Testis (tissue), 5 donors: ENCODE measurements at places on chromosomes 12 and 14. TPM values are rescaled to one million over a fixed set of nuclear protein-coding genes. Genes with fewer than 3 reads are reported as not detected.

DNA sequence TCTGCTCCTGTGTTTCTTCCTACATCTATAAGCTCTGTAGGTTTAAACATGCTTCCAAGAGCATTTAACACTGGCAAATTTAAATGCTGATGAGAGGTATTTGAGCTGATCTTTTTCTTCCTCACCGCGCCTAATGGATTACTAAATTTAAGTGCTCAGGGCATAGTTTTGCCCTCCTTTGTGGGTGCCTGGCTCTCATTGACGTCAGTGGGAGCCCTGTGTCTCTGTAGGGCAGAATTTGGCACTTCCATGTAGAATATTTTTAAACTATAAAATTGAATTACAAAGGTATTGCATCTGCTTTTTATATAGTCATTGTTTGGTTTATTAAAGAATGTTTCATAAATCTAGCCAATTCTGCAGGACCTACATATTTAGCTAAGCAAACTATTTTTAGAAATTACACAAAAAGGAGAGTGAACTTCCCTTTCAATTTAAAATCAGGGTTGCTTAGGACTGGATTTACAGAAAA lies 444.8 kb downstream of the AEBP2 start:
- no peak for DNase-seq
- no peaks in the 10 kb centered on the region for H3K4me1 ChIP-seq
- H3K4me3 ChIP-seq: no peak overlapping the region
- H3K27ac ChIP-seq: no peak overlapping the region

- H3K36me3 ChIP-seq: no peaks in the 10 kb centered on the region
- no peak for DNase-seq
- H3K4me1 ChIP-seq: no peaks in the 10 kb centered on the region
- no peak overlapping the region for H3K4me3 ChIP-seq
- no peaks in the 10 kb centered on the region for H3K27me3 ChIP-seq
These were observed 193.0 kb downstream of the C12orf50 start for GRCh38 chr12:87836190-87836589.

DNA sequence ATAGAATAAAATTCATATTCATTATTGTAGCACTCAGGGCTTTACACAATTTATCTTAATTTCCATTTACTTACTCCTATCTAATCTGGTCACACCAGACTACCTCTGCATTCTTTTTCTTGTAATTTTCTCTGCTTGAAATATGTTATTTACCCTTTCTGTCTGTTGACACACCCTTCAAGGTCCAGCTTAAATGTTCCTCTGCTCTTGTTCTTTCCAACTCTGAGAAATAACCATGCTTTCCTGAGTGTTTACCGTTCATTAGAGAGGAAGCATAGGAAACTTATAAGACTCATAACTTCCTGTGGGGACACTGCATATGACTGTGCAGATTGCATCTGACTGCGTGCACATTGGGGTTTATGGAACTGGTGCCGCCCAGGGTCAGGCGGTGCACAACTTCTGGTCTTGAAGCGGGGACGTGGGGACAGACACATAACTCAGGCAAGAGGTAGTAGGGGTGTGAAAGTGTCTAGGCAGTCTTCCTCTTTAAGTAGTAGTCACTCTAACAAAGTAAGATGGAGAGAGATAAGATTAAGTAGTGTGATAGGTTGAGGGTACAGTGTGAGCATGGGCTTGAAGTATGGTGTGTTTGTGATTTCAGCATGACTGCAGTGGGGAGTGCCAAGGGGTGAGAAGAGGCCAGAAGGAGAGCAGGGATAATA lies 42.6 kb upstream of the FOXJ2 start:
- DNase-seq: peak; percentile 47
- no peaks in the 10 kb centered on the region for H3K36me3 ChIP-seq
- H3K27me3 ChIP-seq: no peaks in the 10 kb centered on the region

GRCh38 chr12:84732828-84733340 lies 179.7 kb downstream of the SLC6A15 start:
- no peak overlapping the region for H3K27ac ChIP-seq
- DNase-seq: no peak
- H3K4me1 ChIP-seq: no peaks in the 10 kb centered on the region
- no peak overlapping the region for H3K4me3 ChIP-seq
- no peaks in the 10 kb centered on the region for H3K27me3 ChIP-seq

GRCh38 chr12:111798182-111798581 lies 31.4 kb downstream of the ALDH2 start:
- DNase-seq: peak; percentile 41
- H3K27me3 ChIP-seq: no peaks in the 10 kb centered on the region
- H3K36me3 ChIP-seq: no peaks in the 10 kb centered on the region
- H3K4me3 ChIP-seq: no peak overlapping the region

DNA sequence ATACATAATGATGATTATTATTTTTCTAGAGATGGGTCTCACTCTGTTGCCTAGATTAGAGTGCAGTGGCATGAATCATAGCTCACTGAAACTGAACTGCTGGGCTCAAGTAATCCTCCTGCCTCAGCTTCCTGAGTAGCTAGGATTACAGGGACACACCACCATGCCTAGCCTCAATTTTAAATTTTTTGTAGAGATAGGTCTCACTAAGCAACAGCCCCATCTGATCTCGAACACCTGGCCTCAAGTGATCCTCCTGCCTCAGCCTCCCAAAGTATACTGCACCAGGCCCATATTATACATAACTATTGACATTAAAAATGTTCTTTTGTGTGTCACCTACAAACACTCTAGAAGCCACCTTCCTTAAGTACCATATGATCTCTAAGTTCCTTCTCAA lies 3.4 kb downstream of the TXNRD1 start:
- H3K4me1 ChIP-seq: peaks cover 31% of the 10 kb centered on the region
- no peaks in the 10 kb centered on the region for H3K27me3 ChIP-seq
- DNase-seq: no peak
- peak overlapping the region; percentile 83 for H3K27ac ChIP-seq

GRCh38 chr14:73231981-73232851 lies 5.1 kb upstream of the PAPLN start:
- peaks cover 24% of the 10 kb centered on the region for H3K4me1 ChIP-seq
- no peaks in the 10 kb centered on the region for H3K27me3 ChIP-seq
- DNase-seq: no peak

- H3K4me1 ChIP-seq: no peaks in the 10 kb centered on the region
- DNase-seq: no peak
- H3K36me3 ChIP-seq: no peaks in the 10 kb centered on the region
- no peak overlapping the region for H3K27ac ChIP-seq
These were observed 104.2 kb downstream of the PCNX1 start for GRCh38 chr14:71011479-71011878.

- no peaks in the 10 kb centered on the region for H3K36me3 ChIP-seq
- H3K27me3 ChIP-seq: no peaks in the 10 kb centered on the region
- no peak overlapping the region for H3K27ac ChIP-seq
- DNase-seq: no peak
- H3K4me1 ChIP-seq: no peaks in the 10 kb centered on the region
These were observed 184.6 kb downstream of the SLC6A15 start for GRCh38 chr12:84727961-84728360.

Gene RDH16
- 2.9 TPM for total RNA-seq

Gene FBRSL1
- total RNA-seq: 98.9 TPM

Gene ANG
- total RNA-seq: 28.9 TPM
